ENCODE measurements at places on chromosomes 5 and 9.

- no peak for DNase-seq
Measured at GRCh38 chr5:72180925-72181324, 73.7 kb downstream of the MAP1B start.

DNA sequence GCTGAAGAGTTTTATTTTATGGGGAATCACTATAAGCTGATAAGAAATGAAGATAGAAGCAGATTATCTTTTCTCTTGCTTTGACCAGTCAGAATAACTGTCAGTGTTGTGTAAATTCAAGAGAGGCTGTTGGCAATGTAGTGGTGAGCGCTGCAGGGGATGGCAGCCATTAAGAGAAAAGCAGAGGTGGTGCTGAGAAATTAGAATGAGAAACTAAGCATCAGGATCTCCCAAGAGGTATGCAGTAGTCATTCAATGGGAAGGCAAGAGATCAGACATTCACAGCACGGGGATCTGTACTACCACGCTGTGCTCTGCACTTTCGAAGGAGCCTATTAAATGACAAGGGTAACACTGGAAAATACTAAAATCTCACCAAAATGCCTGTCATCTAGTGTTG, 768.5 kb upstream of the ACO1 start:
- no peak for DNase-seq

DNA sequence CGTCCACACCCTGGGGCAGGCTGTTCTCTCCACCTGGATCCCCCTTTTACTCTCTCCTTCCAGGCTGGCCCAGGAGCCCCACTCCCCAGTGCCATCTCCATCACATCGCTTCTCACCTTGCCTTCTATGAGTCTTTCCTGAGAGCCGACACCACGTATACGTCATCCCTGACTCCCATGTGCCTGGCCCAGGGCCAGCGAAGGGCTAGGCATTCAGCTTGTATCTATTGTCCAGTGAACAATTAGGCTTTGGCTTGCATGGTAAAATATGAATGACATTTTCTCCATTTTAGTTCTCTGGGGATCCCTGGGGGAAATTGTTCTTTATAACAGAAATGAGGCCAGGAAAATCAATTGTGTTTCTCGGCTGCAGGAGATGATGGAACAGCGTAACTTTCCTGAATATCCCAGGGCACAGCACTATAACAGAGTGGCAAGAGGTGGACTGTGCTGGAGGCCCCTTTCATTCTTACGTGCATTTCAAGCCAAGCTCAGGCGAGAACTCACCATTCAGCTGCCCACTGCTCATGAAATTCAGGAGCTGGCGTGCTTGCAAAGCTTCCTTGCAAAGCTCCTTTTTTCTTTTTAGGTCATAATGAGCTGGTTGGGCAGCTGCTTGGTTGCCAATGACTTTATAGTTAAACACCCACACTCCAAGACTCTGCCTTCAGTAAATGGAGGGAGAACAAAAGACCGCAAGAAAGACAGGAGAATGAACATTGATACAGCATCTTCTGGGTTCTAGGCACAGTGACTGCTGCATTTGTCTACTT, 37.7 kb downstream of the NSG2 start:
- no peak for DNase-seq

DNA sequence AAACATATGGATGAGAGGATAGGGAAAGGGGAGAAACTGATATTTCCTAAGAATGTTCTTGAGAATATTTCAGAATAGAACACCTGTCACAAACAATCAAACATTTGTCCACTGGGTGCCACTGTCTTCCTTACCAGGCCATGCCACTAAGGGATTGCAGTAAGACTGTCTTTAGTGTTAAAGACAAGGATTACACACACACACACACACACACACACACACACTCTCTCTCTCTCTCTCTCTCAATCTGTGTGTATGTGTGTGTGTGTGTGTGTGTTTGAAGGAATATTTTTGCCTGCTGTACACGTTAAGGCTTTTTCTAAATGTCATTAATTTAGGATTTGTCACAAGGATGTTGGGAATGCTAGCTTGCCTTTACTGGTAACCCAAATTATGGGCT, 54.4 kb downstream of the CCDC192 start:
- DNase-seq = no peak

GRCh38 chr5:125043781-125044391, 297.4 kb upstream of the ZNF608 start:
- DNase-seq = no peak

DNA sequence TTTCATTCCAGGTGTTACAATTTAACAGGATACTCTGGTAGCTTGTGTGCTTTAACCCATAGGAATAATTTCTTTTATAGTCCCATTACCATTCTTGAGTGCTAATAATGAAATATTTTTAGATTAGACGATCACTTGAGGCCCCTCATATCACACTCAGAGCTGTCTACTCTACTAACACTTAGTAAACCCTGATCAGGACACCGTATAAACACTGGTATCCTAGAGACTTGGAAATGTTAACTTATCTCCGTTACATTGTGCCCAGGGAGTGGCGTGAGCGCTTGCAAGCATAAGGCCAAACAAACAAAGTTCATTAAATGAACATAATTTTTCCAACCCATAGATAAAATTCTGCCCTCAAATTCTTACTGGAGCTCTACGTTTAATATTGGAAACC, 42.2 kb upstream of the RFX3 start:
- no peak for DNase-seq

DNA sequence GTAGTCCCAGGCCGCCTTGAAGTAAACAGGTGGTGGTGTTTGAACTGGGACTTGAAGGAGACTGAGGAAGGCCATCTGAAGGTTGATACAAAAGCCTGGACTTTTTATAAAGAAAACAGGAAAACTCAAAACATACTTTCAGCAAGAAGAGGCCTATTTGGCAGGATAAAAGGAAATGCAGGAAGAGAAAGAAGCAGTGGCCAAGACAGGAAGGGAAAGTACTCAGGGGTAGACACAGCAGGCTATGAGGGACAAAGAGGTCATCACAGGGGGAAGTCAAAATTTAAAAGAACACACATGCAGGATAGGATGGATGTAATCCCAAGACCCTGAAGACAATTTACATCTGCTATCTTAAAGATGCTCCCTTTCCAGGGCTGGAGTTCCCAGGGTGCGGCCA, 13.0 kb downstream of the TLE1 start:
- DNase-seq = no peak
